Gastrocnemius medialis (tissue), 4 donors: ENCODE measurements at places on chromosomes 5 and 9. TPM values are rescaled to one million over a fixed set of nuclear protein-coding genes. Genes with fewer than 3 reads are reported as not detected.

Gene GPR150
- 0.29 TPM for total RNA-seq

DNA sequence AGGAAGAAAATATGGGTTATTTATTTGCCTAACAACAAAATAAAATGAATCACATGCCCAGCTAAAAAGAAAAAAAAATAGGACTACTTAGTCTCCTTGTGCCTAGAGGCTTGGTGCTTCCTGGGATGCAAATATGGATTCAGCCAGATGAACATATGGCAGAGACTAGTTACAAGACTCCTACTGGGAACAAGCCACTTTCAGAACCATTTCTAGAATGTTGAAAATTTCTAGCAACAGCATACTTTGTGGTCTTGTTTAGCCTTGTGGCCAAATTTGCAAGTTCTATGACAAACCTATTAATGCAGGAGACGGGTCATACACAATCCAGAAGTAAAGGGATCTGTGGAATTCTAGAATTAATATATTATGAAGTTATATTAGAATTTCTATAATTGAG is 198.7 kb downstream of the CHSY3 start:
- DNase-seq: no peak

DNA sequence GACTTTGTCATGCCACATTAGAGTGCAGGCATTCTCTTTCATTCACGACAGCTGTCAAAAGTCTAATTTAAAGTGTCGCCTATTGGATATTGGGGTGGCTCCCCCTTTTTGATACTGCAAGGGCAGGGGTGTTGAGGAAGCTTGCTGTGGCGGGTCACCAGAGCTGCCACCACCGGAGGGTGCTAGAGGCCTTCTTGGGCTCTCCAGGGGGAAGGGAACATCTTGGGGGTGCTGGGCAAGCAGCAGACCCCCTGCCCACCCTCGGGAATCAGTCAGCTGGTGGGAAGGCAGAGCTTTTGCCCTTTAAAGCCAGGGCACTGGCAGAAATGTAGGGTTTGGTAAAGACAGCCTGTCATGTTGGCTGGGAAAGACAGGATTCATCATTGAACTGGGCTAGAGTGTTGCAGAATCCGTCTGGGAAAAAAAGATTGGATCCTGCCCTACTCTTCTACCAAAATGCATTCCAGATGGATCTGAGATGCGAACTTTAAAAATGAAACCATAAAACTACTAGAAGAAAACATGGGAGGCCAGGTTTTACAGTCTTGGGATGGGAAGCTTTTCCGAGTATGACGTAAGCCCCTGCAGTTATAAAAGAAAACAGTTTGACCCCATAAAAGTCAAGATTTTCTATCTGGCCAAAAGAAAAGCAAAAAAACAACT is 22.3 kb downstream of the COL5A1 start:
- DNase-seq: no peak

- no peak for DNase-seq
Observed at GRCh38 chr5:52829664-52830063, 41.9 kb downstream of the ITGA1 start.

Gene GRM6
- total RNA-seq: not detected

DNA sequence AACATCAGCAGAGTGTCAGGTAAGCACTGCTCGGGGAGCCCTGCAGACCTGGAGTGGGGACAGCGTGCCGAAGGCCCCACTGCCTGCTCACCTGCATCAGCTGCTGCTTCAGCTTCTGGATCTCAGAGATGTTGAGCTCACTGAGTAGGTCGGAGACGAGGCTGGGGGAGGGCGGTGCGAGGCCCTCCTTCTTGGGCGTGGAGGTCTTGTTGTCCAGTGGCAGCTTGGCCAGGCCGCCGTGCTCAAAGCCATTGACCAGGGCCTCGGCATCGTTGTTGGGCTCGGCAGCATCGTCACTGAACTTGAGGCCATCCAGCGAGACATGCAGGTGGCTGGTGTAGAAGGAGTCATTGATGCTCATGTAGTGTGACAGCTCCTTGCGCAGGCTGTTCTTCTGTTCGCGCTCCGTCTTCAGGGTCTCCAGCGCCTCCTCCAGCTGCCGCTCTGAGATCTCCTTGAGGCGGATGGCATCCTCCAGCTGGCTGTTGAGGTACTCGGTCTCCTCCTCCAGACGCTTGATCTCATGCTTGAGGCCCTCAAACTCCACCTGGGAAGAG is 44.3 kb downstream of the BICD2 start:
- DNase-seq: no peak

GRCh38 chr5:135150767-135151166 is 116.7 kb upstream of the PITX1 start:
- no peak for DNase-seq

- no peak for DNase-seq
Observed at GRCh38 chr5:72383280-72383679, 63.1 kb downstream of the PTCD2 start.

DNA sequence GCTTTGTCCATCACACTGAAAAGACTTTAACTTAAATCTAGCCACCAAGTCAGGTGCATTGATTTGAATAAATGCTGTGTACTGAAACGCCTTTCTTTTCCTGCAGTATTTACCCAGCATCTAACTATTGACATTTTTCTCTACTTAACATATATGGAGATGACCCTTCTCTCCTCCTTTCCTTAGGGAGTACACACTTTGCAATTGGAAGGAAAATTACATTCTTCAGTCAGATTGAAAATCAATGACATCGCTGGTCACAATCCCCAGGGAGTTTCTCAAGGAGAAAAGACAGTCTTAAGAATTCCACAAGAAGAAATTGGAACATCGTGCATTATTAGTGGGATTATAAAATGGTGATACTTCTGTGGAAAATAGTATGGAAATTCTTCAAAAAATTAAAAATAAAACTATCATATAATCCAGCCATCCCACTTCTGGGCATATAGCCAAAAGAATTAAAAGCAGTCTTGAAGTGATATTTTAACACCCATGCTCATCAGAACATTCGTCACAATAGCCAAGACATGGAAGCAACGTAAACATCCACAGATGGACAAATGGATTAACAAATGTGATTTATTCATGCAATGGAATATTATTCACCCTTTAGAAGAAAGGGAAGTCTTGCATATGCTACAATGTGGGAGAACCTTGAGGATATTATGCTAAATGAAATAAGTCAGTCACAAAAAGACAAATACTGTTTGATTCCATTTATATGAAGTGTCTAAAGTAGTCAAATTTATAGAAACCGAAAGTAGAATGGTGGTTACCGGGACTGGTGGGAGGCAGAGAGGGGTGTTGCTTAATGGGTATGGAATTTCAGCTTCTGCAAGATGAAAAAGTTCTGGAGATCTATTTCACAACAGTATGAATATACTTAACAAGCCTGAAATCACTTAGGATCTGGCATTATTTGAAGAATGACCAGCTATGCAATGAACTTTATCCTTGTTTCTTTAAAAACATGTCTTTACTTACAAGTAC is 14.3 kb upstream of the FREM1 start:
- no peak for DNase-seq

Gene CCNI2
- total RNA-seq: not detected

Gene PHYHD1
- 9.5 TPM for total RNA-seq

DNA sequence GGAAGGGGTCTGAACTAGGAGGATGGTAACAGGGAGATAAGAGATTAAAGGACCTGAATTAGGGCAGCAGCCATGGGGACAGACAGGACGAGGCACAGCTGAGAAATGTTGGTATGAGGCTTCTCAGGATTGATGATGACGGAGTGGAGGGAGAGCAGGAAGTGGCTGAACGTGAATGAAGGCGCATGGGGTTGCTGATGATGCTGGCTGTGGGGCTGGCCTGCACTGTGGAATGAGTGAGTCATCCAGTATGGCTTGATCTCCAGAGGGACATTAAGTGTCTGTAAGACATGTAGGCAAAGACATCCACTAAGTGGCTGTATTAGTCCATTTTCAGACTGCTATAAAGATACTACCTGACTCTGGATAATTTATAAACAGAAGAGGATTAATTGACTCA is 256.4 kb downstream of the ICE1 start:
- DNase-seq: peak; percentile 5

Gene FAXDC2
- 7.9 TPM for total RNA-seq

Gene SHISAL2B
- total RNA-seq: not detected

Gene FABP6
- not detected for total RNA-seq

GRCh38 chr5:36168737-36169136 is 16.8 kb downstream of the SKP2 start:
- no peak for DNase-seq

Gene SNAPC3
- 18.3 TPM for total RNA-seq

Gene HRH2
- 1.0 TPM for total RNA-seq

GRCh38 chr5:431711-432050 is 11.3 kb upstream of the EXOC3 start:
- DNase-seq: no peak

- DNase-seq: no peak
Observed at GRCh38 chr5:135246923-135247795, 151.9 kb downstream of the MACROH2A1 start.

Gene PAPPA
- total RNA-seq: 1.1 TPM

Gene PLCXD3
- 0.75 TPM for total RNA-seq

DNA sequence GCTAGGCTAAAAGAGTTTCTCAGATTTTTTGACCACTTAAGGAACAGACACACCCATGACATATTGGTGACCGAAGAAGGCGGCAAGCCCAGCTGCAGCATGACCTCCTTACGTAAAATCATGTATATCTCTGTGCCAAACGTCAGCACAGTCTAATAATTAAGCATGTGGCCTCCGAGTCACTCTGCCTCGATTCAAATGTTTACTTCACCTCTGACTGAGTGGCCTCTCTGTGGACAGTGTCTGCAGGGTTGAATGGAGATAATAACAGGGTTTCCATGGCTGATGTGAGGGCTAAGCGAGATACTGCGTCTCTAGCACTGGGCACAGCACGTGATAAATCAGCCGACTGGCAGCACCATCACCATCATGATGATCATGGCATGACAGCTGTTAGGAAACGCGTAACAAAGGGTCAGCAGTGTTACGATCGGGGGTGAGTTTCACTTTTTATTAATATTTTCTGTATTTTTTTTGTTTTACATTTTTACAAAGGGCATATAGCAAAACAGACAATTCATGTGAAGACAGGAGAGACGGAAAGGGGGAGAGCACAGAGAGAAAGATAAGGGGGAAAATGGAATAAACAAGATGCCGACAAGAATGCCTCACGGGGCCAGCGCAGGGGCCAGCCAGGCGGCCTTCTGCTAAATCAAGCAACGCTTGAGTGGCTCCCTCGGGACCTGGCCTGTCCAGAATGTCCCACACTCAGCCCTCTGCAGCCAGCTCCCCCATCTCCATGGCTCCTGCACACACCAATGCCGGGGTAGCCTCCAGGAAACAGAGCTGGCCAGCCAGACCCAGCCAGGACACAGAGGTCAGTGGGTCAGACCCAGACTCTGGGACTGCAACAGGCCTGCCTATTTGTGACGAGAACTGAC is 60.3 kb downstream of the ADAMTS2 start:
- peak; percentile 59 for DNase-seq
